ENCODE measurements at places on chromosomes 13 and 19.

DNA sequence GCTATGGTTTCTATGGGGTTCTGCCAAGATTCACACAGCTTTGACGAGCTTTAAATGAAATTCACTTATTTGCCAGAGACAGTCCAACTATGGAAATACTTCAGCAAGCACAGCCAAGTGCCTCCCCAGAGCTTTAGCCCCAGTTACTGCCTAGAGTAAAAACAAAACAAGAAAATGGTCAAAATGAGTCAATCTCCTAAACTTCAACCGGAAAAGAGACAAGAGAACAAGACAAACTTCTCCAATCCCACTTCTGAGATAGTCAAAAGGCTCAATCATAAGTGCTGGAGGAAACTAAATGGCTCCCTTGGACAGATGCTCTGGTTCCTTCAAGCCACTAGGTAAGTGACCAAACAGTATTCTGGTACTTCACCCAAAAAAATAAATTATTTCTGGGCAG is 65.8 kb downstream of the KATNAL1 start:
- no peaks in the 10 kb centered on the region for H3K4me1 ChIP-seq
- H3K27me3 ChIP-seq: no peaks in the 10 kb centered on the region
- H3K4me3 ChIP-seq: no peak overlapping the region

DNA sequence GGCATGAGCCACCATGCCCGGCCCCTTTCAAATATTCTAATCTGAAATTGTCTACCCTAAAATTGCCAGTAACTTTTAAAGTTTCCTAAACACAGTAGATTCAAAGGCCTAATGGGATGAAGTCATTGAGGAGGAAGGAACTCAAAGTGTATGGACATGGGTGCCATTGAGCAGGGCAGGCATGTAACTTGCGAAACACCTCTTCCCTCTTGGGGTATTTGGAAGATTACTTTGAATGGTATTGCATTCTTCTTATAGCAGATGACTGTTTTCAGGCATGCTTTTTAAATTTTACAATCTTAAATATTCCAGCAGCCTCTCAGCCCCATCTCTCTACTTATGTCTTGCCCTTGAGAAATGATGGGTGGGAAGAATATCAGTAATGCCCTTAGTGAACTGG is 21.0 kb downstream of the TM9SF2 start:
- H3K27me3 ChIP-seq: no peaks in the 10 kb centered on the region
- H3K36me3 ChIP-seq: peaks cover 3% of the 10 kb centered on the region
- no peak for DNase-seq
- H3K4me1 ChIP-seq: no peaks in the 10 kb centered on the region

- H3K4me3 ChIP-seq: no peak overlapping the region
- H3K36me3 ChIP-seq: no peaks in the 10 kb centered on the region
- no peak overlapping the region for H3K27ac ChIP-seq
- H3K4me1 ChIP-seq: no peaks in the 10 kb centered on the region
- no peak for DNase-seq
- no peaks in the 10 kb centered on the region for H3K27me3 ChIP-seq
Measured at GRCh38 chr19:51733742-51734522, 10.1 kb upstream of the HAS1 start.

- no peaks in the 10 kb centered on the region for H3K36me3 ChIP-seq
- peak overlapping the region; percentile 90 for H3K27ac ChIP-seq
- peaks cover 17% of the 10 kb centered on the region for H3K4me1 ChIP-seq
- DNase-seq: no peak
Measured at GRCh38 chr19:46847528-46847927, 3.1 kb downstream of the AP2S1 start.

- H3K4me1 ChIP-seq: no peaks in the 10 kb centered on the region
- H3K4me3 ChIP-seq: no peak overlapping the region
- no peak overlapping the region for H3K27ac ChIP-seq
- H3K36me3 ChIP-seq: no peaks in the 10 kb centered on the region
- H3K27me3 ChIP-seq: no peaks in the 10 kb centered on the region
Measured at GRCh38 chr13:72384879-72385278, 342.6 kb downstream of the MZT1 start.
